Right ventricle myocardium inferior (tissue), 1 donor: ENCODE measurements at places on chromosomes 11 and 22.

DNA sequence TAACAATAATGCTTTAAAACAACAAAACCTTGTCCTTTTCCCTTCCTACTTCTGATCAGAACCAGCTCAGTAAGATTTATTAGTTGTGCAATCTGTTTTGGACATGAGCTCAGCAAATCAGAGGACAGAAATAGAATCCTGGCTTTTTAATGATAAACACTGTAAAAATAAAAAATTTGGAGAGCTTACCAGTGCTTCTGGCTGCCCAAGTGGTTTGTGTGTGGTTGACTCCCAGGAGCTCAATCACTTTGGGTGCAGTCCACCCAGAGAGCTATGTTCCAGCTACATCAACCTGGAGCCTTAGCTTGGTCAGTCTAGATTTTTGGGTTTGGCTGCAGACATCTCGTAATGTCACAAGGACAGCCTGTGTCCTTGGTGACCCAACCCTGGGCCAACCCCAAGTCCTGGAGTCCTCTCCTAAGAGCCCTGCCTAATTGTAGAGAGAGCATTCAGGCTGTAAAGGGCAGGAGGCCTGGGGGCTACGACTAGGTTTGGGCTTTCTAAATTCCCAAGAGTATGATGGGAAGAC, 28.5 kb downstream of the CD44 start:
- DNase-seq: no peak

GRCh38 chr11:95585069-95585751, 204.4 kb downstream of the FAM76B start:
- no peak for DNase-seq

GRCh38 chr11:46698597-46698996, 1.8 kb downstream of the ARHGAP1 start:
- DNase-seq: no peak

DNA sequence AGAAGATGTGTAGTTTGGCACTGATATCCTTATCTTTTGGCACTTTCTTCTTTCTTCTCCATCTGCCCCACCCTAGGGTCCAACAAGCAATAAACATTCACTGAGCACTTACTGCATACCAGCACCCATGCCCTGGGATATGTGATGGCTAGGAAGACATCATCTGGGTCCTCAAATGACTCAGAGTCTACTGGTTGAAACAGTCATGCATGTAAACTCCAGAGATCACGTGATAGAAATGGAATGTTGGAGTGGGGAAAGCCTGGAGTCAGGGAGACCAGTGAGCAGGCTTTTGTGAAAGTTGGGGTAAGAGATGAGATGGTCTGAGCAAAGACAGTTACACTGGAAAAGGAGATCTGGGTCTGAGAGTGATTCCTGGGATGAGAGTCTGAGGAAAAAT, 724.9 kb upstream of the TENM4 start:
- no peak for DNase-seq

DNA sequence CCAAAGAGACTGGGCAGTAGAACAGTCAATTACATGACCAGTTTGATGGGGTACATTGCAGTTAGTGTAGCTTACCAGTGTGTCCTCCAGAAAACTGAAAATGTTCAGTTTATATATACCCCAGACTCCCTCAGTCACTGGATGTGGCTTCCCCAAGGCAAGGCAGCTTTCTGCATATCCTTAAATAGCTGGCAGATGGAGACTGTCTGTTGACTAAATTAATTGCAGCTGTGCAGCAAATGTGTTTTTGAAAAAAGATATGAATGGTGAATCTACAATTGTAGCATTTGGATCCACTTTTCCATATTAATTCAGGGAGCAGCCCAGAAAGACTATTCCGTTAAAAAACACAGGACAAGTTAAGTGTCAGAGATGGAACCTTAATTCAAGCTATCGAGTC, 565.1 kb upstream of the CCDC179 start:
- DNase-seq: no peak

DNA sequence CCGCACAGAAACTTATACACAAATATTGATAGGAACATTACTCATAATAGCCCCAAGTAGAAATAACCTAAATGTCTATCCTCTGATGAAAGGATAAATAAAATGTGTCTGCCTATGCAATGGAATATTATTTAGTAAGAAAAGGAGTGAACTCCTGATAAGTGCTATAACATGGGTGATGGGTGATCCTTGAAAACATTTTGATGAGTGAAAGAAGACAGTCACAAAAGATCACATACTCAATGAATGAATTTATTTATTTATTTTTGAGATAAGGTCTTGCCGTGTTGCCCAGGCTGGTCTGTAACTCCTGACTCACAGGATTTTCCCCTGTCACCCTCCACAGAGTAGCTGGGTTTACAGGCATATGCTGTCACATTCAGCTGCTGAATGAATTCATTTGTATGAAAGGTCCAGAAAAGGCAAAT, 17.3 kb downstream of the RNF121 start:
- no peak for DNase-seq
